Ureter (tissue), 1 donor: ENCODE measurements at places on chromosomes 6 and 20. TPM values are rescaled to one million over a fixed set of nuclear protein-coding genes. Genes with fewer than 3 reads are reported as not detected.

The XPO5 gene
- 47.9 TPM for total RNA-seq

DNA sequence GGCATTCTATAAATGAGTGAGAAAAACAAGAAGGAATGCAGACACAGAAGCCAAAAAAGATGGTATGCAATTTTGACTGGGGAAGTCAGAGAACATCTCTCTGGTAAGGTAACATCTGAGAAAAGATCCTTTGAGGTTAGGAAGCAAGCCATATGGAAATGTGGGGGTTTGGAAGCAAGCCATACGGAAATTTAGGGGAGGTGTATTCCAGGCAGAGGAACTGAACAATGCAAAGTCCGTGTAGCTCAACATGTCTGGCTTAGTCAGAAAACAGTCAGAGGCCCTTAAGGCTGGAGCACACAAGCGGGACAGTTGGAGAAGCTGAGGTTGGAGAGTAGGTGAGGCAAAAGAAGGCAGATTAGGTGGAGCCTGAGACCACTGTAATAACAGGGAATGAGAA is 35.3 kb downstream of the RALGAPA2 start:
- no peak for DNase-seq

DNA sequence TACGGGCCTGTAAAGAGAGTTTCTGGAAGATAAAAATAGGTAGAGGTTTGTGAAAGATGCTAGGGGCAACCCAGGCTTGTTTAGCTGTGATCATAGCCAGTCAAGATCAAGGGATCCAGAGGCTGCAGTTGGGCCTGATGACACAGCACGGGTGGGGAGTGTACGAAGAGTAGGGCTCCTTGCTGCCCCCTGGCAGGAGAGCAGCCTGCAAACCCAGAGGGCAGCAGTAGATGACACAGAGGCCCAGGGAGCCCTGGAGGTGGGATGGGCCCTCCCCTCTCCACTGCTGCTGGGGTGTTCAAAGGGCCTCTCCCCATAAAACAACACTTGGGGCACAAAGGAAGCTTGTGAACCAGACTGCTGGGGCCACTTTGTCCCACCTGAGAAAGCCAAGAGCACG is 47.2 kb downstream of the VEGFA start:
- DNase-seq, result no peak

- no peak for DNase-seq
Measured at GRCh38 chr6:81067057-81067456, 685.4 kb downstream of the TENT5A start.
